Stimulated activated CD8-positive, alpha-beta memory T cell treated with anti-CD3 and anti-CD28 coated beads, Interleukin-7, amount 100 ng/mL, for 1 hour (primary cell): ENCODE measurements at places on chromosomes 4 and X.

DNA sequence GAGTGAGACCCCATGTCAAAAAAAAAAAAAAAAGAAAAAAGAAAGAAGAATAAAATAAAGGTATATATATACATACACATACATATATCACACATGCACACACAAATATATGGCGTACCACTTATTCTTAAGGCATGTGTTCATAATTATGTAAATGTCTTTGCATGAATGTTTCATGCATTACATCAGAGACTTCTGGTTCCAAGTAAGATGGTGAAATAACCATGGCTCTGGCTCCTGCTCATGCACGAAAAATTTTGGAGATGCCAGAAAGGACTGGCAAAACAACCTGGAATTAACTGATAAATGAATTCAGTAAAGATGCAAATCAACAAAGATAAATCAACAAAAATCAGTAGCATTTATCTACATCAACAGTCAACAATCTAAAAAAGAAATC lies 19.7 kb upstream of the FHIP1A start:
- DNase-seq: no peak

- no peak for DNase-seq
Measured at GRCh38 chr4:108393890-108394472, 225.2 kb upstream of the LEF1 start.

DNA sequence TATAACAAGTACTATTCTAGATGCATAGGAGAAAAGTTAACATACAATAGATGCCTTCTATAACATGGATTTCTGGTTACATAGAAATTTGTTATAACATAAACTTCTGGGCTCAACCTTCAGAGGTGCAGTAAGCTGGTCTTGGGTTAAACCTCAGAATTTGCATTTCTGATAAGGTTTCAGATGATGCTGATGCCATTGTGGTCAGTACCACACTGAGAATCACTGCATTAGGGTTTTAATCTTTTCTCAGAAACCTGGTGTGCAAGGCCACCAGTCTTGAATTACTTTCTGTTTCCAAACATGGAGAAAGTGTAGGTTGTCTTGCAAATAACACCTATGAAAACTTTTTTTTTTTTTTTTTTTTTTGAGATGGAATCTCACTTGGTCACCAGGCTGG lies 146.2 kb downstream of the SPOCK3 start:
- DNase-seq: no peak

- DNase-seq: no peak
Measured at GRCh38 chr4:112075129-112075753, 70.0 kb upstream of the FAM241A start.

DNA sequence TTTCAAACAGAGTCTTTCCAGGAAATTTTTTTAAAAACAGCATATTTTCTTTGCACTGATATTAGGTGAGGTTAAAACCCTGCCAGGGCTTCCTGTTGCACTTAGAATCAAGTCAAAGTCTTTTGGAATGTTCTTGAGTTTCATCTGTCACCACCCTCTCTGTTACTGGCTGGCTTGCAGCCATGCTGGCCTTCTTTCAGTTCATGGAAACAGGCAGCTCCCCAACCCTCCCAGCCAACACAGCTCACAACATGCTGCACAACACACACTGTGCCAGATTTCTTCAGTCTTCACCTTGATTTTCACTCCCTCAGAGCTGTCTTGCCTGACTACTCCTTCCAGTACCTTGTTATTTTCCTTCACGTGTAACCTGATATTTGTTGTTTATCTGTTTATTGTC lies 129.5 kb downstream of the KCNIP4 start:
- no peak for DNase-seq

DNA sequence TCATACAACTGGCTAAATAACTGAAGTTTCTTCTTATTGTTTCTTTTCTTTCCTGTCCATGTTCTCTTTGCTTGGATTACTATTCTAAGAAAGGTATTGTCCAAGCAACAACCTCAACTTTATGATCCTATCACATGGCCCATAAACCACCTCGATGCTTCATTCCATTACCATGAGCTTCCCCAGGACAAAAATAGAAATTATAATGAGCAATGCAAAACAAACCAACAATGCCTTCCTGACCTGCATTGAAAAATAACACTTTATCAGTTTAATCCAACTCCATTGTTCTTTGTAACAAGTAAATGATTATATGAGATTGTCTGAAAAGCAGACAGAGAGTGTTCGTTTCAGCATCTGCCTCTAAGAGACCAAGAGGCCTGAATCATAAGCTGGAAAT lies 148.8 kb downstream of the HS6ST2 start:
- no peak for DNase-seq

DNA sequence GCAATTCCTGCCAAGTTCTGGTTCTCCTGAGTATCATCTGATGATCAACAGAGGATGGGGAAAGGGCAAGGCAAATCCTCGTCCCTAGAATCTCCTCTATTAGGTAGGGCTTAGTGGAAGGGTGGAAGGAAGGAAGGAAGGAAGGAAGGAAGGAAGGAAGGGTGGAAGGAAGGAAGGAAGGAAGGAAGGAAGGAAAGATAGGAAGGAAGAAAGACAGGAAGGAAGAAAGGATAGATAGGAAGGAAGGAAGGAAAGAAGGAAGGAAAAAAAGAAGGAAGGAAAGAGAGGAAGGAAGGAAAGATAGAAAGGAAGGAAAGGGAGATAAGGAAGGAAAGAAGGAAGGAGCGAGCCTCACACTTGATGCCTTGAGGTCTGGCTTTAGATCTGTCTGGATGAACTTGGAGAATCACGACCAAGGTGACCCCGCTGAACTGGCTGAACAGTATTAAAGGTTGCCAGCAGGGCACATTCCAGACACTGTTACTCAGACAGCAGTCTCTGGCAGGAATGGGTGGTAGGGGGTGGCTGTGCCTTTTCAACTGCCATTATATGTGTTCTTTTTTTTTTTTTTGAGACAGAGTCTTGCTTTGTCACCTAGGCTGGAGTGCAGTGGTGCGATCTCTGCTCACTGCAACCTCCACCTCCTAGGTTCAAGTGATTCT lies 57.1 kb downstream of the MAP7D2 start:
- no peak for DNase-seq

GRCh38 chr4:7134737-7135388 lies 57.5 kb upstream of the SORCS2 start:
- DNase-seq: no peak
